Stimulated activated CD4-positive, alpha-beta T cell treated with anti-CD3 and anti-CD28 coated beads, Interleukin-1b, Interleukin-23, amount 100 ng/mL, for 1 hour (primary cell): ENCODE measurements at places on chromosomes 7 and 10.

DNA sequence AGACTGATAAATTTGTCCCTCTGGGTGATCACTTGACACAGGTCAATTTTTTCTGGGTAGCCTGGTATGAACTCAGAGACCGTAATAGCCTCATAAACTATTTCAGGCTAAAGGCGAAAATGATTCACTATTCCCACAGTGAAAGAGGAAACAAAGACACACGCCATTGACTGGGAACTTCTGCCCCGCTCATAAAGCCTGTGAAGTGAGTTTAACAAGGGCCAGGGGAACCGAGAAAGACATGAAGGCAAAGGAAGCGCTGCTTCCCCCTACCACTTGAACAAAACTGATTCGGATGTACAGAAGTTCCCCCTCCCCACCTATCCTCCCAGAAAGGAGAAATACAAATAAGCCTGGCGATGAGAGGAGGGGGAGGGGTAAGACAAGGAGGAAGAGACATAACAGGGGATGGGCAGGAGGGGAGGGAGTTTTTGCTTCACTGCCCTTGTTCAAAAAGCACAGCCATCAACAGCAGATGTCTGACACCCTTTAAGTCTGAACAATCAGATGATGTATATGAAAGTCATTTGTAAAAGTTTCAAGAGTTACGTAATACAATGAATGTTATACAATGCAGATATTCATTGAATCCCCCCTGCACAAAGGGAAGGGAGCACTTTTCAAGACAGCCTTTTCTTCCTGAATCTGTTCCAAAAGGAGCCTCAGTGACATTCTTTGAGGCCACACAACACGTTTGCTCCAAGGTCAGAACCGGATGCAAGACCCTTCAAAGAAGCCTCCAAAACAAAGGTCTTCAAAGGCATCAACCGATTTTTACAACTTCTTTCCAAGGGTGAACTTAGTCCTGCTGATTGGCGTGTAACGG is 734 bp downstream of the ABCB4 start:
- no peak for DNase-seq

DNA sequence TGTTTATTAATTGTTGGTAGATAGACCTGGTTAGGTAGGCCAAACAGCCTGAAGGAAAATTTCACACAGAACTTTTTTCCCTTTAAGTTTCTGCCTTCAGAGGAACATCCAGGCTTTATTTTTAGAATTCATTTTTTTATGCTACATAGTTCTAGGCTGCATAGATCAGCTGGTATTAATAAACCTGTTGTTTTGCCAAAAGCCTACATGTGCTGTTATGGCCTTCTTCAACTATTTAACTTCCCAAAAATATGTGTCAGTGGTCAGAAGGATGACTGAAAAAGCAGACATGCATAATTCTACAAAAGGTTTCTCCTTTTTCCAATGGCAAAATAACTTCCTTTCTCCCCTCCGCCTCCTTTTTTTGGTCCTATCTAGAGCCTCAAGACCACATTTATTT is 303.0 kb upstream of the DKK1 start:
- DNase-seq = no peak

- no peak for DNase-seq
Measured at GRCh38 chr10:49299816-49300139, 808 bp downstream of the C10orf71 start.

DNA sequence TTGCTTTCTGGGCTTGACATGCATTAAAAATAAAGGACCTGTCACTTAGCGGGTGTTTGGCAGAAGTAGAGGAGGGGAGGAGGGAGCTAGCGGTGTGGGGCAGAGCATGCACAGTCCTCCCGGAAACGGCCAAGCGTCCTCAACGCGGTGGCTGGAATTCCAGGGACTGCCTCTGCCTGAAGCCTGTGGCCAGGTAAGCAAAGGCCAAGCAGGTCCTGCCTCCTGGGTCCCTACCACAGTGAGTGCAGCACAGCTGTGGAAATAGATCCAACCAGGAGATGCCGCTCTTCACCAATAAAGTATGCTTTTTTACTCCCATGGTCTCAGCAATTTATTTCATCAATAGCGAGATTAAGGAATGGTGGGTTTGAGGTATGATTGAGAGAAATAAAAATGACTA is 323.4 kb downstream of the WDR37 start:
- DNase-seq = no peak

DNA sequence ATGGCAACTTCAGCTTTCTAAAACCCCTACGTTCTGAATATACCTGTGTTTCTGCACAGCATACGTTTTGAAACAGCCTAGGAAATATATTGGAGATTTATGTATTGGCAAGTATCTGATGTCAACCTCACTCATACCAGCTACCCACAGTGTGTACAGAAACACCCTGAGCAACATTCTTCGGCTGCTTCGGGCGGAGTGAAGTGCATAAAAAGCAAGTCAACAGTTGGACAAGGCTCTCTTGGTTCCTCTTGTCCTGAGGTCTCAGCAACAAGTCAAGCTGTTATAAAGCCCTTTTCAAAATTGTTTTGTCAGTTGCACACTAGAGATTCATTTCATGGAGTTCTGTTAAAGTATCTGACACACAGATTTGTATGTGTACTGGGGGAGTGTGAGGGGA is 40.0 kb upstream of the PAPSS2 start:
- no peak for DNase-seq

GRCh38 chr7:32890010-32890792 is 1.4 kb downstream of the KBTBD2 start:
- no peak for DNase-seq

GRCh38 chr7:2523461-2523936 is 3.9 kb downstream of the LFNG start:
- DNase-seq = no peak

GRCh38 chr10:21511946-21512572 is 13.4 kb downstream of the SKIDA1 start:
- no peak for DNase-seq

- no peak for DNase-seq
Measured at GRCh38 chr10:91410638-91411371, 661 bp downstream of the HECTD2 start.

DNA sequence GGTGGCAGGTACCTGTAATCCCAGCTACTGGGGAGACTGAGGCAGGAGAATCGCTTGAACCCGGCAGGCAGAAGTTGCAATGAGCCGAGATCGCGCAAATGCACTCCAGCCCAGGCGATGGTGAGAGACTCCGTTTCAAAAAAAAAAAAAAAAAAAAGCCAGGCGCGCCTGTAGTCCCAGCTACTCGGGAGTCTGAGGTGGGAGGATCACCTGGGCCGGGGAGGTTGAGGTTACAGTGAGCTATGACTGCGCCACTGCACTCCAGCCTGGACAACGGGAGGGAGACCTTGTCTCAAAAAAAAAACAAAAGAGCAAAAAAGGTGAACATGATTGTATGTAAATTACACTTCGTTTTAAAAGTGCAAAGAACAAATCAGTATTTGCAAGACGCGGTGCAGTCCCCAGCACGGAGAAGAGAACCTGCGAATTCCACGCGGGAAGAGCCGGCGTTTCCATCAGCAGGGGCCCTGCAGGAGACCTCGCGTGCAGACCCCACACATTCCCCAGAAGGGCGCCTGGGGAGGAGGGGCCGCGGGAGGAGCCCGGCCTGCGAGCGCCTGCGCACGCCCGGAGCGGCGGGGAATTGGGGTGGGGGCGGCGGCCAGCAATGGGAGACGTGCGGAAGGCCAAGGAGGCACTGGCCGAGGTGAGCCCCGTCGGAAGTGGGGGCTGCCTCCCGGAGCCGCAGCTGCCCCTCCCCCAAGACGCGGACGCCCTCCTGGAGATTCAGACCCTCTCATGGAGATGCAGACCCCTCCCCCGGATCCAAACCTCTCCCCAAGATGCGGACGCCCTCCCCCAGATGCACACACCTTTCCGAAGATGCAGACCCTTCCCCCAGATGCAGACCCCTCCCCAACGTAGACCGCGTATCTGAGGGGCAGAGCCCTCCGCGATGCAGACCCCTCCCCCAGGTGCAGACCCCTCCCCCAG is 16.7 kb upstream of the SUN1 start:
- DNase-seq = no peak

DNA sequence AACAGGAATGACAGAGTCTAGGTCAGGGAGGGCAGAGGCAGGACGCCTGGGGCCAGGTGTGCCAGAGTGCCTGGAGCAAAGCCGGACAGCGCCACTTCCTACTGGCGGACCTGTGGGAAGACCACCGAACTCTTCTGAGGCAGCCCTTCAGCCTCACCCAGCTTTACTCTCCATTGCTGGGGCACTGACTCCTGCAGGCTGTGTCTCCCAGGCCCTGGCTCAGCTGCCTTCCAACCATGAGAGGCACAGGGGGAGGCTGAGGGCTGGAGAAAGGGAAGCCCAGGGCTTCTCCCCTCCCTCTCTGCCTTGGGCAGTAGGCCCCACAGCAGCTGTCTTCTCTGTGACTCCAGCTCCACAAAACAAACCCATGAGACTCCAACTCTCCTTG is 139.6 kb upstream of the UNC5B start:
- no peak for DNase-seq

GRCh38 chr10:456486-456885 is 233.0 kb downstream of the DIP2C start:
- no peak for DNase-seq

- DNase-seq = no peak
Measured at GRCh38 chr7:98322331-98323270, 41.1 kb downstream of the BRI3 start.

DNA sequence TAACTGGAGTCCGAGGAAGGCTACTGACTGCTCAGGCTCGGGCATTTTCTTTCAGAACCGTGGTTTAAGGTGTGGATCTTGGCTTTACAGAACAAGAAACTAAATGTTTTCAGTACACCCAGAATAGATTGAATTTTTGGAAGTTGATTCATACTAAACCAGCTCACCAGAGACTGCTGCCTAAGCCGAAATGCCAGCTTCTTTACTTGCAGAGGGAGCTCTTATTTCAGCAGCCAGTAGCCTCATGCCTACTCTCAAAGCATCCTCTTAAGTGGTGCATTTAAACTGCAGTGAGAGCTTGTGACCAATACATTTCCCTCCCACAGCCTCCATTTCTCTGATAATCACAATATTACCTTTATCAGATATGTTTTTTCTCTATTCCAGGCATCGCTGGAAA is 615.1 kb downstream of the SUGCT start:
- DNase-seq = no peak

- DNase-seq = no peak
Measured at GRCh38 chr7:80279760-80280159, 145.1 kb downstream of the GNAI1 start.

- DNase-seq = no peak
Measured at GRCh38 chr10:58023341-58024073, 244.2 kb downstream of the IPMK start.

DNA sequence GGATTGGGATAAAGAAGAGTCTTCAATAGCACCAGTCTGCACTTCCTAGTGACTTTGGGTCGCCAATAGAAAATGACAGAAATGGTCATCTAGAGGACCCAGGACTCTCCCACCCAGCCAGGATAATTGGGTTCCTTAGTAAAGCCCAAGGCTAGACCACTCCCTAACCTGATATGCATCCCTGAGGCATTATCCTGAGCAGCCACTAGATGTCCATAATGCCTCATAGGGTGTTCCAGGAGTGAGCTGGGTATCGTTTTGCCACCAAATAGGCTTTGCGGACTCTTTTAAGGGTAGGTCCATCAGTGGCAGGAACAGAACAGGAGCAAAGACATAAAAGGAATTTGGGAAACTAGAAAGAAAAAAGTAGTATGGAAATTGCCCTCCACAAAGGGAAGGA is 4.5 kb upstream of the LRRC4 start:
- DNase-seq = no peak

DNA sequence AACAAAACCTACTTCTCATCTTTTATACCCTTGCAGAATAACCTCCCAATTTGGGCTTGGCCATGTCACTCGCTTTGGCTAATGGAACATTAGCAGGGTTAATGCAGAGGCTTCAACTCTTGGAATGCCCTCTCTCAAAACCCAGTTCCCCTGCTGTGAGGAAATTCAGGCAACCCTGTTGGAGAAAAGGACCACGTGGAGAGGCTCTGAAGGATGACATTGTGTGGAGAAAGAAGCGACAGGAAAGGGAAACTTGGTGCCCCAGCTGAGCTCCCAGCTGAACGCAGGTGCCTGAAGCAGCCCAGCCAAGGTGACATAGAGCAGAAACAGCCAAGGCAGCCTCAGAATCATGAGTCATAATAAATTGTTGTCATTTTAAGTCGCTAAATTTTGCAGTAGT is 214.2 kb upstream of the GHITM start:
- no peak for DNase-seq
